ENCODE measurements at places on chromosomes 16 and 17. TPM values are rescaled to one million over a fixed set of nuclear protein-coding genes. Genes with fewer than 3 reads are reported as not detected.

USP7 gene
- 79.5 TPM for total RNA-seq

DNA sequence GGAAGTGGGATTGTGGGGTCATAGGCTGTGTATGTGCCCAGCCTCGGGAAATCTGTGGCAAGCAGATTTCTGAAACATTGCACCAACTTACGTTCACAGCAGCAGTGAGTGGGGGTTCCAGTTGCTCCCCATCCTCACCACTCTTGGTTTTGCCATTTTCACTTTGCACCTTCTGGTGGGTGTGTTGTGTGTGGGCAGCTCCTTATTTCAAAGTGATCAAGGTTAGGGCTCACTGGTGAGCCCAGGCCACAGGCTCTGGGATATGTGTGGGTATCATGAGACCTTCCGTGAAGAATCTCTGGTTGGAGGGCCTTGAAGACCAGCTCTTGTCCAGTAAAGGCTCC is 29.5 kb upstream of the PRM1 start:
- DNase-seq = no peak

HS3ST3B1 gene
- total RNA-seq = 1.6 TPM

SLC38A8 gene
- total RNA-seq = not detected

- peak; percentile 19 for DNase-seq
These were observed at the start of gene TEKT1 for GRCh38 chr17:6831661-6832263. TSS of gene TEKT1 (minus strand) at chr17:6831729. CDS start at chr17:6830376, 1,353 bp downstream.

MSRB1 gene
- 4.1 TPM for total RNA-seq

GRCh38 chr17:42049834-42050392 is 488 bp downstream of the C17orf113 start:
- DNase-seq = no peak

TM4SF5 gene
- total RNA-seq = not detected

GRCh38 chr17:35548978-35549377 is 11.5 kb upstream of the SLFN12L start:
- no peak for DNase-seq

- no peak for DNase-seq
These were observed 9.9 kb upstream of the NUDT16L1 start for GRCh38 chr16:4683255-4684057.

- DNase-seq = peak; percentile 72
These were observed 25.6 kb upstream of the MRPS23 start for GRCh38 chr17:57875290-57876022.

- no peak for DNase-seq
These were observed 14.9 kb downstream of the SPATA32 start for GRCh38 chr17:45246861-45247428.

- DNase-seq = no peak
These were observed 51.3 kb upstream of the TAC4 start for GRCh38 chr17:49899191-49899485.

C16orf46 gene
- total RNA-seq = 0.41 TPM

DNA sequence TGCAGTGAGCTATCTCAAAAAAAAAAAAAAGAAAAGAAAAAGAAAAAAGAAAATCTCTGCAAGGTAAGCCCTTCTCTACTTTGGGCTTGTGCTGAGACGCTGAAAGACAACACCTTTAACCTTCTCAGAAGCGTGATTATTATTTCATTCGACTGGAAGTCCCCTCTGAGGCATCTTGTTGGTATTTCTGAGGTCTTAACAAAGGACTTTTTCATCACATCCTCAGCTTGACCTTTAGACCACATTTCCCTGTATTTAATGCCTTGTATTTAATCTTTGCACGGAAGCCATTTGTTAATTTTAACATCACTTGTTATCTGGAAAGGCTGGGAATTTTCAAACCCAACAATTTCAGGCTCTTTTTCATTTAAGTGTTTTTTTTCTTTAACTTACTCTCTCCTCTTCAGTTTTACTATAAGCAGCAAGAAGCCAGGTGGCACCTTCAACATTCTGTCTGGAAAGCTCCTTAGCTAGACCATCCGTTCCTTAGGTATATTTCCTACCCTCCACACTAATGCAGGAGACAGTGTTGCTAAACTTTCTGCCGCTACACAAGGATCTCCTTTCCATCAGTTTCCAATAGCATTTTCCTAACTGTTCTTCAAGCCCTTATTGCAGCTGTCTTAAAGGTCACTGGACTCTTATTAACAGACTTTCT is 10.3 kb downstream of the KCTD13 start:
- DNase-seq = no peak

DNA sequence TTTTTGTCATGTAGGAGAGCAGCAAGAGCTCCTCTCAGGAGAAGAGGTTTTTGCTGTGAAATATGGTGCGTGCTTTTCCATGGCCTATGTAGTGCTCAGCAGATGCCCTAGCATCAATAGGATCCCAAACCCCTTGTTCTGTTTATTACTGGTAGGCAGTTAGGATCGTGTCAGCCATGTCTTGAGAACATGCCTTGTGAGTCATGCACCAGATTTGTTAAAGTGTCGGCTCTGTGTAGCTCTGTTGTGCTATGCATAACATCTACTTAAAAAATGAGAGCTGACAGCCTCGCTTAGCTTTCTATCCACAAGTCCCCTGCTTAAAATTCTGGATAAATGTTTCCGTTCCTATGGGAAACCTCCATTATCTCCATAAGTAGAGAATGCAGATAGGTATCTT is 4.4 kb upstream of the EIF4A3 start:
- DNase-seq = no peak

GRCh38 chr16:69095193-69095592 is 10.3 kb upstream of the HAS3 start:
- no peak for DNase-seq

GRCh38 chr17:3012926-3013581 is 50.4 kb downstream of the OR1D5 start:
- DNase-seq = peak; percentile 64

KRT39 gene
- not detected for total RNA-seq

MSLN gene
- total RNA-seq = not detected

TMEM98 gene
- total RNA-seq = 37.9 TPM

DNA sequence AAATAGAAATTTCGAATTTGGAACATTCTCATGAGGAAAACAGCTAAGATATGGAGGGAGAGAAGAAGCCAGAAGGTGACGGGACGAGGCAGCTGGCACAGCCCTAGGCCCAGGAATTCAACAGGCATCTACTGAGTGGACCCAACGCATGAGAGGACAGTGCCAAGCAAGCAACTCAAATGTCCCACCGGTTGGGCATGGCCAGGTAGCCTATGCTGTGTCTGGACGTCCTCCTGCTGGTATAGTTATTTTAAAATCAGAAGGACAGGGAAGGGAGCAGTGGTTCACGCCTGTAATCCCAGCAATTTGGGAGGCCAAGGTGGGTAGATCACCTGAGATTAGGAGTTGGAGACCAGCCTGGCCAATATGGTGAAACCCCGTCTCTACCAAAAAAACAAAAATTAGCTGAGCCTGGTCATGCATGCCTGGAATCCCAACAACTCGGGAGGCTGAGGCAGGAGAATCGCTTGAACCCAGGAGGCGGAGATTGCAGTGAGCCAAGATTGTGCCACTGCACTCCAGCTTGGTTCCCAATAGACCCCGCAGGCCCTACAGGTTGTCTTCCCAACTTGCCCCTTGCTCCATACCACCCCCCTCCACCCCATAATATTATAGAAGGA is 2.0 kb downstream of the GH1 start:
- no peak for DNase-seq

PLLP gene
- 1.6 TPM for total RNA-seq

ZFP90 gene
- 109 TPM for total RNA-seq

GRCh38 chr16:35543486-35543885 is 2084.1 kb downstream of the TP53TG3F start:
- DNase-seq = no peak

CRHR1 gene
- 3.7 TPM for total RNA-seq

DNA sequence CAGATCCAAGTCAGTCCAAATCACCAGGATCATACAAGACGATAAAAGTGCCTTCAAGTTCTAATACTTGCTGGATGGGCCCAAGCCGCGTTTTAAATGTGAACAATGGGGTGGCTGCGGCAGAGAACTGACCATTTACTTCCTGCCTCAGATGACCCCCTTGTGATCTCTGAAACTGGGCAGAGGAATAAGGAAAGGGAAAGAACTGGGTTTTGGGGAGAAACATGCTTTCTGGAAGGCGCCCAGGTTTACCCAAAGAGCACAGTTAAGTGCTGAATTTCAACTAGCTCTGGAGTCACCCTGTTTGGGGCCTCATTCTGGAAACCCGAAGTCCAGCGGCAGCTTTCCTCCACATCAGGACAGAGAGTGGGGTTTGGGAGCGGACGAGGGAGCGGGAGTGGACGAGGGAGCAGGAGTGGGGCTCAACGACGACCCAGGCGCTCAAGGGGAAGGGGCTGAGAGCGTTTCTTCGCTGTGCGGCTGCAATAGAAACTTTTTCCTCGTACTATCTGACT is 1.6 kb downstream of the FAM20A start:
- DNase-seq = no peak

PRAC2 gene
- total RNA-seq = not detected

GRCh38 chr16:67339453-67339852 is 12.8 kb downstream of the LRRC36 start:
- no peak for DNase-seq

CCL23 gene
- total RNA-seq = not detected

GRCh38 chr17:45979137-45979536 is 19.9 kb upstream of the STH start:
- DNase-seq = no peak

SSTR5 gene
- total RNA-seq = not detected
